Cardiac fibroblast (primary cell): ENCODE measurements at places on chromosomes 6 and 20.

DNA sequence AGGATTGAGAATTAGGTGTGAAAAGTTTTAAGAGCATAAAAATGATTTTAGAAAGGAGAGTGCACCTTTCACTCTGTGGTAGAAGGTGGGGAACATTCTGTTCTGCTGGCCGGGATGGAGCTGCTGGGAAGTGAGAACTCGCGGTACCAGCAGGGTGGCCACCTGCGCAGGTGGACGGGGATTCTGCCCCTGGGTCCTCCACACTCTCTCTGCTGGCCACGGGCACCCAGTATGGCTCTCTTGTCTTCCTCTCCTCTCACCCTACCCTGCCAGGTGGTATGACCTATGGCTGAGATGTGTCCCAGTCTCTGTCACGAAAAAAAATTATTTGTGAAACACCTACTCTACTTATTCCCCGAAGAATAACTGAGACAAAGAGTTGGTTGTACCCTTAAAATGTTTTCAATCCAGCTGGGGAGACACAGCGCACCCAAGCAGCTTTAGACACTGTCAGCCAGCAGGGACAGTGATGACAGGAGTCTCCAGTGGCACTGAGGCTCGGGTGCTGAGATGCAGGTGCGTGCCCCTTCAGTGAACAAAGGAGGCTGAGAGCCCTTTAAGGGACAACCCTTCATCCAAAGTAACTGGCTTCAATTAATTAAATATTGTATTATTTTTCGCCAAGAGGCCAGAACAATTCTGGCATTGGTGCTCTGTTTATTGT is 195.4 kb downstream of the TBXT start:
- no peak for DNase-seq

- peak; percentile 50 for DNase-seq
Measured at GRCh38 chr20:61896058-61896961, 169.4 kb downstream of the TAF4 start.

DNA sequence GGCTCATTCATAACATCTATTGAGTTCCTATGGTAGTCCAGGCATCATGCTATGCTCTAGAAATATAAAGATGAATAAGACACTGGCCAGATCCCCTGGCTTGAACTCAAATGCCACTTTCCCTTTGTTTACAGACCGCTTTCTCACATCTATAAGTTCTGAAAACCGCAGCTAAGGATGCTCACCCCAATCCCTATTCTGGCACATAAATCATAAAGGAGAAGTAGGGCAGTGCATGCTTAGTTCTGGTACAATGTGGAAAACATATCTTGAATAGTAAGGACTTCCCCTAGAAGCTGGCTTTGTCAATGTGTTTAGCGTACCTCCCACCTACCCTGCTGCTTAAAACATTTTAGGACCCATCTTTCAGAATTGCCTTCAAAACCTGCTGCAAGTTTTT is 26.4 kb downstream of the MRS2 start:
- DNase-seq, result no peak

DNA sequence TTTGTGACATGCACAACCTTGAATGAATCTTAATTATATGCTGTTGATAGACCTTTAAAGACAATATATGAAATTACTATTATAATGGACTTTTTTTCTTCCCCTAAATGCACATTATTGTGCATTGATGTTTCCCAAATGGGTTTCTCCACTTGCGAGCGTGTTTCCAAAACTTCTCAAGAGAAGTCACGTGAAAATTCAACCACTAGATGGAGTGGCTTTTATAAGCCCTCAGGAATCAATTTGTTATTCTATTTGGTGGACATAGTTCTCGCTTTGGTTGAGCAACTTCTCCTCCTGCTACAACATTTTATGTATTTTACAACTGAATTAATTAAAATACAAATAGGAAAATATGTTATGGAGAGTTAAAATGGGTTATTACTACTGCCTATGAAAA is 9.0 kb downstream of the CNR1 start:
- DNase-seq, result peak; percentile 32

GRCh38 chr6:89360415-89360999 is 8.0 kb upstream of the UBE2J1 start:
- no peak for DNase-seq

GRCh38 chr20:5586720-5587119 is 163.5 kb upstream of the SHLD1 start:
- no peak for DNase-seq

DNA sequence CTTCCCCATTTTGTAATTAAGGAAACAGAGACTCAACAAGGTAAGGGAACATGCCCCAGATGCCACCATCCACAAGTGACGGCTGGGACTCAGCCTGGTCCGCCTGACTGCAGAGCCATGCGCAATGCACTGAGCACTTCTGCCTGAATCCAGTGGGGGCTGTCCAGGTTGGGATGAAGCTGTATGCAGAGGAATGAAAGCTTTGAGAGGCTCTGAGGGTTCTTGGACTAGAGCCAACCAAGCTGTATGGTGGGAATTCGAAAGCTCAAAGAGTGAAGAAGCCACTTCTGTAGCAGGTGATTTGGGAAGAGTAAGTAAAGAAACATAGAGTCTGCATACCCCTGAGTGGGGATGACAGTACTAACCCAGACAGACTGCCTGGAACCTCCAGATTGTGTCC is 127.6 kb upstream of the AKAP12 start:
- DNase-seq, result no peak

DNA sequence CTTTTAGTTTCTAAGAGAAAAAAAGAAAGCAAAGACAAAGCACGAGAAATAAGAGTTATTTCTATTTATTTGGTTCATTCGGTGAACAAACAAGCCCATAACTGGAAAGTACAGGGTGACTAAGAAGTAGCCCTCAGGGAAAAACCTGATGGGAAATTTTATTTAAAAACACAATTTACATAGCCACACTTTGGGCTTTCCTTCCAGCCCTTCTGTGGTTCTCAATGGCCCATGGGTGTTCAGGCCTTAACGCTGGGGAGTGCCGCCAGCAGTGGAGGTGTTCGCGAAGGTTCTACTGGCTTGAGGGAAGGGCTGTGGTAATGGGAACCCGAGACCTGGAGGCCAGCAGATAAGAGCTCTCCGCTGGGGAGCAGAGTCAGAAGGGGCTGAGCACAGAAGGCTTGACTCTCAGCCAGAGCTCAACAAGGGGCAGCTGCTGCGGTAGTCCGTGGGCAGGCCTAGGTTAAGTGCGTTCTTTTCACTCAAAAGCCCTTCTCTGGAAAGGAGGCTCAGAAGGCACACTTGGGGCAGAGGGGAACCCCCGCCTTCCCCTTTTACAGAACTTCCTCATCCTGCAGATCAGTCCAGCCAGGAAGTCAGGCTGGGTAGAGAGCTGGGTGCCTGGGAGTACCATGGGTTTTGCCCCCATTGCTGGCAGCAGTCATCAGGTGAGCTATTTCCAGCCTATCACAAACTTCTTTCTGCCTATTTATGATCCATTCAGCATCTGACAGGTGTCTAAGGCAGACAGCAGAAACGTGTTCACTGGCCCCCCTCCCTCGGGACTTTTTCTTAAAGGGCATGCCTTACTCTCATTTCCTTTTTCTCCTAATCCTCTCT is 8.8 kb upstream of the CD83 start:
- no peak for DNase-seq

DNA sequence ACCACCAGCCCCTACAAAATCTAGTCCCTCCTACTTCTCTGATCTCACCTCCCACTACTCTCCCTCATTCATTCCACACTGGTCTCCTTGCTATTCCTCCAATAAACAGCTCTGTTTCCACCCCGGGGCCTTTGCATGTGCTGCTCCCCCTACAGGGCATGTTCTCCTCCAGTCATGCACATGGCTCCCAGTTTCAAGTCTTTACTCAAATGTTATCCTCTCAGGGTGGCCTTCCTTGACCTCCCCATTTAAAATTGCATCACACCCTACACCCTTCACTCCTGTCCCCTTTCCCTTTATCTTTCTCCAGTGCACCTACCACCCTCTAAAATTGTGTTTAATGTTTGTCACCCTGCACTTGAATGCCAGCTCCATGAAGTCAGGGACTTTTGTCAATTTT is 174.5 kb downstream of the MRPL14 start:
- peak; percentile 33 for DNase-seq

- peak; percentile 76 for DNase-seq
Measured at GRCh38 chr6:63663147-63663955, 27.7 kb downstream of the PHF3 start.

DNA sequence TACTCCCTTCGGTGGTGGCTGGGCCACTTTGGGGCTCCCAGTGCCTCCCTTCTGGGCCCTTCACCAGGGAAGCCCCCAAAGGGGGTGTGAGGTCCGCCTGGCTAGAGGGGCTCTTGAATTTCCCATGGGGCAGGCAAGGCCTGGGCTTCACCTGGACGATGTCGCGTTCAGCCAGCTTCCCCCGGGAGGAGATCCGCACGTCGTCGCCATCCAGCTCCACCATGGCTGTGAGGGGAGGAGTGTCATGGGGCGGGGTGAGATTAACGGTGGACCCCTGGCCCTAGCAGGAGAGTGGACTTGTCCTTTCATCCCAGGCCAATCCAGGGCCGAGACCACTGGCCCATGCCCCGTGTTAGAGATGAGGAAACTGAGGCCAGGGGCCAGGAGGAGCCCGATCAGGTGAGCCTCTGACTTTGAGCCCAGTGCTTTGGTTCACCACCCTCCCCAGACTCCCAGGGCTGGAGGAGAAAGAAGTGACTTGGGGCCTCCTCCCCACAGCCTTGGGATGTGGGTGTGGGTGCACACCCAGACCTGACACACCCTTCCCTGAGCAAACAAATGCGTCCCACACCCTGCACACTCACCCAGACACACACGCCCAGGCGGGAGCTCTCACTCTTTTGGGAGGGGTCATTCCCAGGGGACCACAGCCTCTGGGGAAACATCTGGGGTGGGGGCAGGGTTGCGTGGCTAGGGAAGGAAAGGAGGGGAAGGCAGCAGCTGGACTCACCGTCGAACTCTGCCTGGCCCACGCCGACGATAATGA is 46.1 kb downstream of the RAB44 start:
- DNase-seq, result no peak

DNA sequence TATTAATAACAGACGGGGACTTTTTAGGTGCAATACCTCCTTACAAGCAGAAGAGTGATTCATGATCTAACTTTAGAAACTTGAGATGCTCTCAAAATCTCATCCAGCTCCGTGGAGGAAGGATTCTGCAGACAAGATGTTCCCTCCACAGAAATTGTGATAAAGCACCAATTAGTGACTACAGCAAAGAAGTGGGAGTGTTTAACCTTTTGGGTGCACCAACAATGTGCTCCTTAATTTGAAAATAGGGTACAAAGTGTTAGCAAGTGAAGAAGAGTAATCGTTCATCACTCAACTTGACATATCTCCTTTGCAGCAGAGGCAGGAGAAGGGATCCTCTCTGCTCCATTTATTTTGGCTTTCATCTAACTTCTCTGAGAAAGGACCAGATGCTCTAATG is 22.8 kb upstream of the SCP2D1 start:
- DNase-seq, result no peak

DNA sequence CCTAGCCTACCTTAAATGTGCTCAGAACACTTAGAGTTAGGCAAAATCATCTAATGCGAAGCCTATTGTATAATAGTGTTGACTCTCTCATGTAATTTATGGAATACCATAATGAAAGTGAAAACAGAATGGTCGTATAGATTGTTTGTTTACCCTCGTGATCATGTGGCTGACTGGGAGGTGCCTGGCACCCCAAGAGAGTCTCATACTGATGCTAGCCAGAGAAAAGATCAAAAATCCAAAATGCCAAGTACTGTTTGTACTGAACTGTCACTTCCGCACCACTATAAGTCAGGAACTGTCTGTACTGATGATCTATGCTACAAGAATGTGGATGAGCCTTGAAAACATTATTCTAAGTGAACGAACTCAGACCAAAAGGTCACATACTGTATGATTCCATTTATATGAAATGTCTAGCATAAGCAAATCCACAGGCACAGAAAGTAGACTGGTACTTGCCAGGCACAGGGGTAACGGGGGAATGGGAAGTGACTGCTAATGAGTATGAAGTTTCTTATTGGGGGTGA is 22.4 kb downstream of the ZMYND8 start:
- DNase-seq, result peak; percentile 96

- no peak for DNase-seq
Measured at GRCh38 chr6:21504790-21505189, 88.8 kb upstream of the SOX4 start.

GRCh38 chr6:32979720-32980487 is 11.5 kb downstream of the BRD2 start:
- DNase-seq, result no peak

DNA sequence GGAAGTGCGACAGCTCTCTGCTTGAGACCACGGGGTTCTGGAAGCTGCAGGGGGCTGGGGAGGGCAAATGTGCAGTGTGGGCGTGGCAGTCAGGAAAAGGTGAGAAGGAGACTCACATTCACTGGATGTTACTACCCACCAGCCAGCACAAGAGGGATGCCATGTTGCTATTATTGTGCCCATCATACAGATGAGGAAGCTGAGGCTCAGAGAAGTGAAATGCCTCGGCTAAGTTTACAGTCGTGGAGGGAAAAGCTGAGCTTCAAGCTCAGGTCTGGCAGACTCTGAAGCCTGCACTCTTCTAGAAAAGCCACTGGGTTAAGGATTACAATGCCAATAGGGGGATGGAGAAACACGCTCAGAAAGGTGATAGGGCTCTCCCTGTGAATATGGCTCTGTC is 34.4 kb downstream of the HNF4A start:
- DNase-seq, result no peak

DNA sequence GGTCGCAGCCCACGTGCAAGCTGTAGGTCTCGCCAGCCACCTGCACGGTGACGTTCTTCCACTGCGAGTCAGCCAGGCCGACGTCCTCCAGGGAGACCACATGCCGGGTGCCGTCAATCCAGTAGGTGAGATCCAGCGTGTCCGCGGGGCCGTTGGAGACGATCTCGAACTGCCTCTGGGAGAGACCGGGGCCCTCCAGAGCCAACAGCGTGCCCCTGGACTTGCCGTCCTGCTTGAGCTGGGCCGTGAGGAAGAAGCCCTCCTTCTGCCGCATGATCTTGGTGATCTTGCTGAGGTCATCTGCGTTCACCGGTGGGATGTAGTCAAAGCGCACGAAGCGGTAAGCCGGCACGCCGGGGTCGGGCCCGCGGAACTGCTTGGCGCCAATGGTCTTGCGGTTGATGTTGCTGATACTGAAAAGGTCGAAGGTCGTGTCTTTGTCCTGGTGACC is 5.1 kb downstream of the THBS2 start:
- no peak for DNase-seq

- DNase-seq, result peak; percentile 21
Measured at GRCh38 chr20:32152421-32153155, 43.1 kb downstream of the TM9SF4 start.

DNA sequence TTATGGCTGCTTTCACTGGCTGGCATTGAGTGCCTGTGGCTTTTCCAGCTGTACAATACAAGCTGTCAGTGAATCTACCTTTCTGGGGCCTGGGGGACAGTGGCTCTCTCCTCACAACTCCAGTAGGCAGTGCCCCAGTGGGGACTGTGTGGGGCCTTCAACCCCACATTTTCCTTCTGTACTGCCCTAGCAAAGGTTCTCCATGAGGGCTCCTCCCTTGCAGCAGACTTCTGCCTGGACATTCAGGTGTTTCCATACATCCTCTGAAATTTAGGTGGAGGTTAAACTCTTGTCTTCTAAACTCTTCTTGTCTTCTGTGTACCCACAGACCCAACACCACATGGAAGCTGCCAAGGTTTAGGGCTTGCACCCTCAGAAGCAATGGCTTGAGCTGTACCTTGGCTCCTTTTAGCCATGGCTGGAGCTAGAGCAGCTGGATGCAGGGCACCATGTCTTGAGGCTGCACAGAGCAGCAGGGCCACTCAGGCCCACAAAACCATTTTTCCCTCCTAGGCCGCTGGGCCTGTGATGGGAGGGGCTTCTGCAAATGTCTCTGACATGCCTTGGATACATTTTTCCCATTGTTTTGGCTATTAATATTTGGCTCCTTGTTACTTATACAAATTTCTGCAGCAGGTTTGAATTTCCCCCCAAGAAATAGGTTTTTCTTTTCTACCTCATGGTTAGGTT is 9.6 kb downstream of the PEX7 start:
- no peak for DNase-seq
